ENCODE measurements at places on chromosomes 7 and 10. TPM values are rescaled to one million over a fixed set of nuclear protein-coding genes. Genes with fewer than 3 reads are reported as not detected.

- no peak for DNase-seq
Observed at GRCh38 chr10:118682533-118682932, 72.2 kb downstream of the CACUL1 start.

DNA sequence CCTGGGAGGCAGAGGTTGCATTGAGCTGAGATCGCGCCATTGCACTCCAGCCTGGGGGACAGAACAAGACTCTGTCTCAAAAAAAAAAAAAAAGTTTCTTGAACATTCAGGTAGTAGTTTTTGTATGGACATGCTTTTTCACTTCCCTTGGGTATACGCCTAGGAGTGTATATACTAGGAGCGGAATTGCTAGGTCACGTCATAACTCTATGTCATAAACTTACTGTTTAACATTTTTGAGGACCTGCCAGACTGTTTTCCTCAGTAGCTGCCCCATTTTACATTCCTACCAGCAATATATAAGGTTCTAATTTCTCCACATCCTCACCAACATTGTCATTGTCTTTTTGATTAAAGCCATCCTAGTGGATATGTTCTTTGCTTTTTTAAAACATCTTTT is 51.6 kb downstream of the MKI67 start:
- no peak for DNase-seq

DNA sequence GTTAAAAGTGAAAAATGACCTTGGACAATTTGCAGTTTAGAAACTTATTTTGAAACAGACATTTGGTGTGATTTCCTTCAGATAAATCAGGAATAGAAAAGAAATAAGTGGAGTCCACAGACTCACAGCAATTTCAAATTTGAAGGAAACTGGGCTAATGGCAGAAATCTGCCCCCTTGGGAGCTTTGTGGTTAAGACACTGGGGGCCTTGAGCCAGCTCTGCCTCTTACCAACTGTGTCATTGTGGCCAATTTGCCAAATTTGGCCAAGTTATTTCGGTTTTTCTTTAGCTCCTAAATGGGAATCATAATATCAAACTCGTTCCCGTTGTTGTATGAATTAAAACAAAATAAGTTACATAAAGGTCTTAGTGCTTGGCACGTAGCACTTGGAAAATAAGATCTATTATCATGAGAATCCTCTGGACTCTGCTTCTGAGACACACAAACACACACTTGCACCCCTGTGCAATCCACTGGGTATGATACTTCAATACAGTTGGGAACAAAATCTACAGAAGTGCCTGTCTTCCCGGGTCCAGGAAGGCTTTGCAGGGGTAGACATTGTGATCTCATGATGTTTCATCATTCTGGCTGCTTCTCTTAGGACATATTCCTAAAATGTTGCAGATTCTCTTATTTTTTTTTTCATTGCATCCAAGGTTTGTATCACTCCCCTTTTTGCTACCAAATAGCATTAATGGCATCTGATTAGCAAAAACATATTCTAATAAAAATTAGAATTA is 4.9 kb downstream of the ARMC3 start:
- no peak for DNase-seq

Gene BMPER
- total RNA-seq = not detected

Gene ZNF33B
- total RNA-seq = 7.4 TPM

DNA sequence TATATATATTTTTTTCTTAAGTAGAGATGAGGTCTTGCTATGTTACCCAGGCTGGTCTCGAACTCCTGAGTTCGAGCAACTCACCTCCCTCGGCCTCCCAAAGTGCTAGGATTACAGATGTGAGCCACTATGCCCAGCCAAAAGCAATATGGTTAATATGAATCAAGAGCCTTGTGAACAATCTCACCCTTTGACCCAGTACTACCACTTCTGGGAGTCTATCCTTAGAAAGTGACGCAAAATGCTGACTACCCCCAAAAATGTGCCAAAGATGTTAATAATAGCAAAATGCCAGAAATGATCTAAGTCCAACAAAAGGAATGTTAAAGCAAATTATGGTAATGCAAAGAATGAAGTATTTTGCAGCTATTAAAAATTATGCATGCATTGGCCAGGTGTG is 44.3 kb downstream of the HOXA1 start:
- DNase-seq = no peak

DNA sequence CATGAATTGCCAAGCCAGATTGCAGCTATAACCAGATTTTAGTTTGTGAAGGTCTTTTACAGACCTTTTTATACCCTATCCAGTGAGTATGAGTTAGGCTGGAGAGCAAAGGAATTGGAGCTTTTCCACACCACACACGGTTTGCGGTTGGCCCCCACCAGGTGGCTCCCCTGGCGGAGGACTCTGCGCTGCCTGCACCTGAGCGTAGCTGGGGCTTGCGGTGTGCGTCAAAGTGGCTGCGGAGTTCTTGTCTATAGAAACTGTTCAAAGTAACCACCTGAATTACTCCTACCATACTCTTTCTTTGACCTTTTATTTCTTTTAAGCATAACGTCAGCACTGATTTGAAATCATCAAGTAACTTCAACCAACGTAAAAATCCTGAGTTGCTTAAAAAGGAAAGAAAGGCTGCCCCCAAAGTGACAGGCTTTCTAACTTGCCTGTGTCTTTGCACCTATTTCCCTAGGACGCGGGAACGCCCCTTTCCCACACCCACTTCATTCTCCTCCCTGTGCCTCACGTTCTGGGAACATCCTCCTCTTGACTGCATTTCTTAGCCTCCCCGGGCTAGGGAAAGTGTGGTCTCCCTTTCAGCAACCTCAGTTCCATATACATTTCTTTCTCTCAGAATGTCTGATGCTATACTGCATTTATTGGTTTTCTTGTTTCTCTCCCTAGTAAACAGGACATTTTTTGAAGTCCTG is 47.6 kb upstream of the TMEM72 start:
- peak; percentile 40 for DNase-seq

GRCh38 chr10:76086761-76087639 is 655.6 kb downstream of the LRMDA start:
- peak; percentile 18 for DNase-seq

Gene PTPRZ1
- not detected for total RNA-seq

Gene RARRES2
- total RNA-seq = not detected

Gene SEMA3D
- not detected for total RNA-seq

All from activated CD4-positive, alpha-beta T cell treated with anti-CD3 and anti-CD28 coated beads for 36 hours (primary cell).